Right renal pelvis (tissue), 4 donors: ENCODE measurements at places on chromosomes 4 and X. TPM values are rescaled to one million over a fixed set of nuclear protein-coding genes. Genes with fewer than 3 reads are reported as not detected.

GRCh38 chr4:117700111-117700892 is 334.0 kb upstream of the NDST3 start:
- no peak for DNase-seq

- no peak for DNase-seq
Observed at GRCh38 chr4:151951671-151952050, 190.9 kb upstream of the GATB start.

DNA sequence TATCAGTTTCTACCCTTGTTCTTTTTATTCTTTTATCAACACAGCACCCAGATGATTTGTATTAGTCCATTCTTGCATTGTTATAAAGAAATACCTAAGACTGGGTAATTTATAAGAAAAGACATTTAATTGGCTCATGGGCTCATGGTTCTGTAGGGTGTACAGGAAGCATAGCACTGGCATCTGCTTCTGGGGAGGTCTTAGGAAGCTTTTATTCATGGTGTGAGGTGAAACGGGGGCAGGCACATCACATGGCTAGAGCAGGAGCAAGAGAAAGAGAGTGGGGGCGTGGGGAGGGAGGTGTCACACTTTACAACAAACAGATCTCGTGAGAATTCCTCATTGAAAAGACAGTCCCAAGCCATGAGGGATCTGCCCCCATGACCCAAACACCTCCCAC is 285.3 kb downstream of the SMARCA1 start:
- DNase-seq, result no peak

- DNase-seq, result no peak
Observed at GRCh38 chrX:84240848-84241565, 53.0 kb upstream of the RPS6KA6 start.

- no peak for DNase-seq
Observed at GRCh38 chr4:101355767-101356702, 8.7 kb upstream of the PPP3CA start.

DNA sequence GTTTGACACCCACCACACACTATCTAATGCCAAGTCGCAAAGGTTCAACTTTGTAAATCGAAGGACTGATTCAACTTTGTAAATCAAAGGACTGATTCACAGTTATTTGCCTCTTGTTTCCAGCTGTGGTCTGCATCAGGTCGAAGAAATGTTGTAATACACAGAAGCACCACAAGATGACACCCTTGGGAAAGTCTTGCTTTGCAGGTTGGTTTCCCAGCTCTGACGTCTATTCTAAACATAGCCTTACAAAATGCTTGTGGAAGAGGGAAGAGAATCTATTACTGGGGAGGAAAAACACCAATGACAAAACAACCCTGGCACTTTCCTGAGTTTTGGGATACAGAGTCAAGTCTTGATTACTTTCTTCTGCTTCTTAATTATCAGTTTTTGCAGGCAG is 35.3 kb downstream of the SUPT20HL1 start:
- peak; percentile 61 for DNase-seq

DNA sequence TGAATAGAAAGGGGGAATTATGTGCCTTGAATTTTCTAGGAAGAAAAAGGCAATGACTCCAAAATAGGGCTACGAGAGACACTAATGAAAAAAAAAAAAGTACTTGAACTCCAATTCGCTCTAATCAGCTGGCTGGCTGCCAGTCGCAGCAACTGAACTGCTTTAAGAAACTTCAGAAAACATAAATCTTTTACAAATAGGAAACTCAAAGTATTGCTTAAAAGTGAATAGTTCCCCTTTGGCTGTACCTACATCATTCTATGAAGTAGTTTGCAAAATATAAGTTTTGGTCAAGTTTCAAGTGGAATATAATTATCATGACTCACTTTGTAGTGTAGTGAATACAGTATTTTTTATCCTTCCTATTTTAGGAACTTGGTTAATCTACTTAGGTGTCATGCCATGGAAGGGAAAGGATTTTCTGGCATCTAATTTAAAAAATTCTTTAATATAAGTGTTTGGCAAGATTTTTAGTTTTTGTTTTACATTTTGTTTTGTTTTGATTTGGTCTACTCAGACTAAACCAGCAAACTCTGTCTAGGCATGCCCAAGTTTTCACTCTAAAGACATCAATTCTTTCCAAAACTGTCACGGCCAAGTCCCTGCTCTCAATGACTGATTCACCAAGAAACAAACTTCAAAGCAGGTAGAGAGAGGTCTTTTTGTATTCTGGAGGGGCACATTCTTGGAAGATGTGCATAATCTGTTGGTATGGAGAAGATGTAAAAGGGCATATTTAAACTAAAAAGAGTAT is 382.4 kb upstream of the GALNT7 start:
- no peak for DNase-seq

DNA sequence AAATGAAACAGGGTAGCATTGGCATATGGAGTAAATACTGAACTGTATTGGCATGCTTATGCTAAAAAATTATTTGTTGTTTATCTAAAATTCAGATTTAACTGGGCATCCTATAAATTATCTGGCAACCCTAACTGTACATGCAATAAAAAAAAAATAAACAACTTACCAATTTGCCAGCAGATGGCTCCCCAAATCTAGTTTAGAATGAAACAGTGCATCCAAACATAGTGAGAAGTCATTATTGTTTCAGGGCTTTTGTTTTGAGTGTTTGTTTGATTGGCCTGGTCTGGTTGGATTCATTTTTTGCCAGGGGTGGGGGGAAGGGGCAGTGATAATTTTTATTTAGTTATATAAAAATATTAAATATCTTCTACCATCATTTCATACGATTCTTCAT is 12.8 kb upstream of the NSUN7 start:
- no peak for DNase-seq

GRCh38 chrX:137563681-137564651 is 2.0 kb upstream of the ZIC3 start:
- no peak for DNase-seq

DNA sequence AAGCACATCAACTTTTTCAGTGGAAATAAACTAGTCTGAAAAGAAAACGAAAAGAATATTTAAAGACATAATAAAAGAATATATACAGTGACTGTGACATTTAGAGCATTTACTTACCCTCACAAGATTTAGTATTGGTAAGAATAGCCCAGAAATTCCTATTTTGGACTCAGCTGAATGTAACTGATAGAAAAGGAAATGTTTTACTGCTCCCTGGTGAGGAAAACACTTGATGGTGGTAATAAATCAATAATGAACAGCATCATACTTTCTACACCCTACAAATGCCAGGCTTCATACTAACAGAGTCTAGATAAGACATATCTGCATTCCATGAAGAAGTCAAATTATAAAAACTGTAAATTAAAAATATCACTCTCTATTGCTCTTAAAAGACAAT is 753.5 kb upstream of the PCDH10 start:
- no peak for DNase-seq

DNA sequence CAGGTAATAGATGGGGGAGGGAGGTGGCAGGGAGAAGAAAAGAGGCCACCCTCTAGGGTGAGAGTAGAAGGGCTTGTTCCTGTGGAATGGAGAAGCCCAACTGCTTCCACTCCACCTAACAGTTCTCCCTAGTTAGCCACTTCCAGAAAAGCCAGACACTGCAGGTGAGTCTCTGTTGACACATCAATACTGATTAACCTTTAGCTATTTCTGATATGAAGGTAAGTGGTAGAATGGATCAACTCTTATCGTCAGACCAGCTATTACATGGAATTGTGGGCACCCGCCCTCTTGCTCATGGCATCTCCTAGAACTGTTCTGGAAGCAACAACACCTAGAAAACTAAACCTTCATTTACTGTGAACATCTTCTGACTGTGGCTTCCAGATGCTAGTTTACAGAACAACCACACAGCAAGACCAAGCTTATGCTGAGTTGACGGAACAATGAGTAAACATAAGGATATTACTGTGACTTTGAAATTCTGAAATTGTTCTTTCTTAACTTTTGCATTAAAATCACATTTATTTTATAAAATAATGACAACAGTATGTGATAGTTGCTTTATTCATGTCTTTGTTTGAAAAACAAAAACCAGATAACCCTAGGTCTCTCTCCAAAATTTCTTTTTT is 44.7 kb downstream of the ANXA3 start:
- DNase-seq, result no peak

GRCh38 chrX:146241902-146242301 is 424.3 kb downstream of the SLITRK2 start:
- DNase-seq, result no peak

GRCh38 chrX:15721911-15722310 is 16.2 kb upstream of the CA5B start:
- DNase-seq, result no peak

DNA sequence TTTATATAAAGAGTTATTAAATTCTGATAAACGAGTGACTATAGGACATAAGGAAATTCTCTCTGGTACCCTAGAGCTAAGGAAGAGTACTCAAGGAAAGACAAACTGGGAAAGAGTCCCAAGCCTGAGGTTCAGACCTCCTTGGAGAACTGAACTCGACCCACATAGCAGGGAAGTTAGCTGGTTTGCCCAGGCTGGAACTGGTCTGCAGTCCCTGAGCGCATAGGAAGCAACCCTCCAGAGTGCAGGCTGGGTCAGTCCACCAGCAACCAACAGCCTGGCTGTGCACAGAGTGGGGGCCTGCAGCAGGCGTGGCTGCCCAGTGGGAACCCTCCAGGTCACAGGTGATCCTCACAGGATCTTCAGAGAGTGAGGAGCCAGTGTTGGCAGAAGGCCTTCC is 114.1 kb downstream of the SOWAHB start:
- DNase-seq, result no peak

DNA sequence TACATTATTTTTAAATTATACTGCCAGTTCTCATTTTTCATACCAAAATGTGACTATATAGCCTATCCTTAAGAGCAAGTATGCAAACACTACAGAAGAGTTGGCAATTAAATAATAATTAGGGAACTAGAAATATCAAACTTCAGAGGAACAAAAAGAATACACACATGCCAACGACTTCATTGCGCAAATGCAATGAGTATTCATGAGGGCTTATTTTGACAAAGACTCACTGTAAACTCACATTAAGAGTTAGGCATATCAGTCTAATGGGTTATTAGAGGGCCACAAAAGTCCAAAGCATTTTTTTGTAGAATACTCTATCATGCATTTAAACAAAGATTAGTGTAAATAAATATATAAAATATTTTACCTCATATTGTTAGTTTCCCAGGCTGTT is 31.6 kb downstream of the SLC10A7 start:
- DNase-seq, result no peak

DNA sequence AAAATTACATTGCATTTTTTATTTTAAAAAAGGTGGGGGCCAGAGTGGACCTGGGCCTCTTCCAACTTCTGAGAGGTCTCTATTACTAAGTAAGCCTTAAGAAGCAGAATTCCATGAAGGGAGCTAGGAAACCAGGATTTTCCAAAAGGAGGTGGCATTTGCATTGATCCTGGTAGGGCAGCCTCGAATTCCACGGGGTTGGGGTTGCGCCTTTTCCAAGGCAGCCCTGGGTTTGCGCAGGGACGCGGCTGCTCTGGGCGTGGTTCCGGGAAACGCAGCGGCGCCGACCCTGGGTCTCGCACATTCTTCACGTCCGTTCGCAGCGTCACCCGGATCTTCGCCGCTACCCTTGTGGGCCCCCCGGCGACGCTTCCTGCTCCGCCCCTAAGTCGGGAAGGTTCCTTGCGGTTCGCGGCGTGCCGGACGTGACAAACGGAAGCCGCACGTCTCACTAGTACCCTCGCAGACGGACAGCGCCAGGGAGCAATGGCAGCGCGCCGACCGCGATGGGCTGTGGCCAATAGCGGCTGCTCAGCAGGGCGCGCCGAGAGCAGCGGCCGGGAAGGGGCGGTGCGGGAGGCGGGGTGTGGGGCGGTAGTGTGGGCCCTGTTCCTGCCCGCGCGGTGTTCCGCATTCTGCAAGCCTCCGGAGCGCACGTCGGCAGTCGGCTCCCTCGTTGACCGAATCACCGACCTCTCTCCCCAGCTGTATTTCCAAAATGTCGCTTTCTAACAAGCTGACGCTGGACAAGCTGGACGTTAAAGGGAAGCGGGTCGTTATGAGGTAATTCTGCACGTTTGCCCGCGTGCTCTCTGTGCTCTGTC is at the start of gene PGK1:
Gene PGK1, plus strand, starts transcription at position 626 of the 824 bp plus-strand sequence. Its CDS starts 93 bp downstream, at position 719.
- peak; percentile 78 for DNase-seq

DNA sequence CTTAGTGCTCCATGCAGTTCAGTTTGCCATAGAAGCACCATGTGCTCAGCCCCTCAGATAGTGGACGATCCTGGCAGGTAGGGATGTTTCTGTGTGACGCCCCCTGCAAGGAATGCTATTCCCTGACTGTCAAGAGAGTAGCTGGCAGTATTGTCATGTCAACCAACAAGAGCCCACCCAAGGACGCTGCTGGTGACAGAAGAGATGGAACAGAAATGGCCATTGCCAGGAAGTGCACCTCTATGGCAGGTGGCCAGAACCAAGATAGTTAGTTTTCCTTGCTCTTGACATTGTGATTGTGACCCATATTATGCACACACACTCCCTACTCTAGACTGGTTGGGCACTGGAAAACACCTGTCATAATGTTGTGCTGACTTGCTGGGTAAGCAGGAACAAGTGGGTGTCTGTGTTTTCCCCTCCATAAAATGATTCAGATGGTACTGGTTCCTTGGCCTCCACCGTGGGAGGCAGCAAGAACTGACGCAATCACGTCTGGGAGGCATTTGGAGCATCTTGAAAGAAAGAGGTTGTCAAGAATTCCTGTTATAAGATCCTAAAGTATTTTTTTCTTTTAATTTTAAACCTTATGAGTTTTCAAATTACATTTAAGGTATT is 507.9 kb downstream of the MID1IP1 start:
- no peak for DNase-seq

DNA sequence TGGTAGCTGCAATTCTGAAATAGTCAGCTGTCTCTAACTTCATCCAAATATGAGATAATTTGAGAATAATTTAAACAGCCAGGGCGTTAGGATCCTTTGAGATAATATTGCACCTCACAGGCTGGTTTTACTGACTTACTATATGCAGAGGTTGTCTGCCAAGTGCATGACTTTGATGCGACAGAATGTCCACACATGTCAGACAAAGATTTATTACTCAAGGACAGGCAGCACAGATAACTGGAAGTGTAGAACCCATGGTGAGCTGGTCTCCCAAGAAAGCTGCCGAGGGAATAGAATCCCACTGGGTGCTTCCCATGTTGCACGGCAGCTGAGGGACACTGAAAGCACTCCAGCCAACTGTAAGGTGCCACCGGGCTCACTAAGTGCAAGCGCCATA is 166.2 kb upstream of the GALNTL6 start:
- no peak for DNase-seq

DNA sequence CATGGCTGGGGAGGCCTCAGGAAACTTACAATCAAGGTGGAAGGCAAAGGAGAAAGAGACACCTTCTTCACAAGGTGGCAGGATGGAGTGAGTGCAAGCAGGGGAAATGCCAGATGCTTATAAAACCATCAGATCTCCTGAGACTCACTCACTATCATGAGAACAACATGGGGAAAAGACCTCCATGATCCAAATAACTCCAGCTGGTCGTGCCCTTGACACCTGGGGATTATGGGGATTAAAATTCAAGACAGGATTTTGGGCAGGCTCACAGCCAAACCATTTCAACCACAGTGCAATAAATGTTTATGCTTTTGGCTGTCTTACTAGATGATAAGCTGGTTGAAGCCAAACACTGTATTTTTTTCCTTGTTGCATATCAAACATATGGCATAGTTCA is 1112.4 kb downstream of the STIM2 start:
- DNase-seq, result no peak

The FABP2 gene
- polyA plus RNA-seq, result 1.2 TPM

The CENPVL2 gene
- polyA plus RNA-seq, result 0.36 TPM

The DGKK gene
- polyA plus RNA-seq, result 11.6 TPM

The EDA2R gene
- polyA plus RNA-seq, result 0.50 TPM

The WAS gene
- polyA plus RNA-seq, result 4.3 TPM

The USP17L12 gene
- not detected for polyA plus RNA-seq

The PCDH18 gene
- polyA plus RNA-seq, result 210 TPM

The PITX2 gene
- polyA plus RNA-seq, result 2.1 TPM

The ZNF157 gene
- polyA plus RNA-seq, result 1.1 TPM

The VAMP7 gene
- 49.5 TPM for polyA plus RNA-seq

The FOXR2 gene
- polyA plus RNA-seq, result not detected

The SMARCAD1 gene
- polyA plus RNA-seq, result 65.2 TPM

The SMAD1 gene
- 71.8 TPM for polyA plus RNA-seq
